Activated T-helper 1 cell treated with Interleukin-2 at 50 U/mL for 16 hours (primary cell): ENCODE measurements at places on chromosomes 4 and X.

- DNase-seq, result no peak
These were observed 144.9 kb downstream of the STIM2 start for GRCh38 chr4:27005501-27005900.

- DNase-seq, result peak; percentile 78
These were observed at the start of gene SEC24B for GRCh38 chr4:109433205-109434006. Gene SEC24B (plus strand): TSS chr4:109433815. CDS start chr4:109433870, 55 bp downstream.

- DNase-seq, result no peak
These were observed 77.4 kb downstream of the ANKRD17 start for GRCh38 chr4:73181231-73181630.

DNA sequence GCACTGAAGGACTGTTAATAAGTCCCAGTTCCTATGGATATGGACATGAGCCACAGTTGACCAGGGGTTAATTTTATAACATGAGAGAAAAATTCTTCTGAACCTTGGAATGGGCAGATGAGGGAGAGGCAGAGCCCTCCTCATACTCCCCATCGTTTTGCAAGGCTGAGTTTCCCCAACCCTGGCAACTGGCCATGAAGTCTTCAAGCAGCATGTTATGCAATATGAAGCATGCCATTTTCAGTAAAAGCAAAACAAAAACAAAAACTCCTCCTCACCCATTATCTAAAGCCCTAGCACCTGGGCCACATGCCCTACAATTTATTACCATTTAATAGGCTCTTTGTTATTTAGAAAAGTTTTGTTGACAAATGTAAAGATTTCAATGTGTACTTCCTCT, 64.5 kb downstream of the GPC4 start:
- no peak for DNase-seq

DNA sequence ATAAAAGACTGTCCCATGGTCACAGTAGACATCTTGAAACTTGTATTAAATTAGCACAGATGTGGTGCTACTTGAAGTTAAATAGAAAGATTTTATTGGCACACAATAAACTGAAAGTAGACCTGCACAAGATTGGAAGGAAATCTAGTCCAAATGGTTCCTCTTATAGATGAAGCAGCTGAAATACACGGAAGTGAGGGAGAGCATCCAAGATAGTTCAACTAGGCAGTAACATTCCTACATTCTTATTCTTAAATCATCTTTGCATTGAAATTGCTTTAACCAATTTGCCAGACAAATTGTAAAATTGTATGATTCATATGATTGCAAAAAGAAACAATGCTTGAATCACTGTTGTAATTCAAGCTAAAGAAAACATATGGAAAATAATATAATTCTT, 87.6 kb upstream of the VCX3B start:
- no peak for DNase-seq

- no peak for DNase-seq
These were observed 2089.6 kb upstream of the TENM3 start for GRCh38 chr4:180153587-180153986.

GRCh38 chr4:184368290-184368689, 106.1 kb downstream of the IRF2 start:
- no peak for DNase-seq

DNA sequence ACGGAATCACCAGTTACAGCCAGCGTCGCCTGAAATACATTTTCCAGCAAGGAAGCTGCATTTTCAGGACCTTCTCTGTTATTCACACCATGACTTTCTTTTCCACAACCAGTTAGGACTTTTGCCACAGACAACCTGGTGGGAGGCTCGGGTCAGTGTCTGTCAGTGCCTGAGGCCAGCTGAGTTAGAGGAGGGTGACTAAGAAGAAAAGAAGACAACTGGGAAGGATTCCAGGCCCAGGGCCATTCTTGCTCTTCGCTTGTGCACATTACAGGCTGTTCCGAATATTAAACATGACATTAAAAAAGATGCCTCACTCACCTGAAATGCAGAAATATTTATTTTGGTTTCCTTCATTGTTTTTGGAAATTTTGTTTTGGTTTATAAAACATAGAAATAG, 21.4 kb upstream of the CENPU start:
- DNase-seq, result no peak

DNA sequence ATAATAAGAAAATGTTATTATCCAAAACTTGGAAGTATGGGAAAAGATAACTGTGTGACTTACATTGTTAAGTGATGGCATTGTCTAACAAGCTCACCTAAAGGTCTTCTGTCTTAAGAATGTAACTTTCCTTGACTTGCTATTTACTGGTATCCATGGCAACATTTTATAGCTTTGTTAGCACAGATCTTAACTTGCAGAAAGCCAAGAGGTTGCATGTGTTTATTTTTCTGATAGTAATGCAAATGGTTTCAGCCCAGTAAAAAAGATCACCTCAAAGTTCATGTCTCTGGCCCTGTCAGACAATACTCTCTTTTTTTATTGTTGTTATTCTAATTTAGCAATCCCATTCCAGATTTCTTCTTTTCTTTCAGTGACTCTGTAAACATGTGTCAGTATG, 425.3 kb downstream of the SPRY1 start:
- no peak for DNase-seq

GRCh38 chrX:18368402-18368801, 13.9 kb upstream of the SCML2 start:
- no peak for DNase-seq

DNA sequence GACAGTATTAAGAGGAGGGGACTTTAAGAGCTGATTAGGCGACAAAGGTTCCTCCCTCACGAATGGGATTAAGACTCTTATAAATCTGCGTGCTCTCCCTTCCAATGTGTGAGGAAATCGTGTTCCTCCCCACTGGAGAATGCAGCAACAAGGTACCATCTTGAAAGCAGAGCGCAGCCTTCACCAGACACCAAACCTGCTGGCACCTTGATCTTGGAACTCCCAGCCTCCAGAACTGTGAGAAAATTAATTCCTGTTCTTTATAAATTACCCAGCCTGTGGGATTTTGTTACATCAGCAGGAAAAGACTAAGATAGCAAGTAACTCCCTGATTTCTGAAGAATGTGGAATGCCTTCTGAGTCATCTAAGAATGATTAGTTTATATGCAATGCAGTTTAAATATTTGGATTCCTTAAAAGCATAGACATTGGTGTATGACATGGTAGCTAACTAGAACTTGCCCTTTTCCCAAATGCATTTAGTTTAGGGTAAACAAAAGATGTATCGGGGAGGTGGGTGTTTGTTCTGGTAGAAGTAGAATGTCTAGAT, 86.1 kb downstream of the USP46 start:
- no peak for DNase-seq

DNA sequence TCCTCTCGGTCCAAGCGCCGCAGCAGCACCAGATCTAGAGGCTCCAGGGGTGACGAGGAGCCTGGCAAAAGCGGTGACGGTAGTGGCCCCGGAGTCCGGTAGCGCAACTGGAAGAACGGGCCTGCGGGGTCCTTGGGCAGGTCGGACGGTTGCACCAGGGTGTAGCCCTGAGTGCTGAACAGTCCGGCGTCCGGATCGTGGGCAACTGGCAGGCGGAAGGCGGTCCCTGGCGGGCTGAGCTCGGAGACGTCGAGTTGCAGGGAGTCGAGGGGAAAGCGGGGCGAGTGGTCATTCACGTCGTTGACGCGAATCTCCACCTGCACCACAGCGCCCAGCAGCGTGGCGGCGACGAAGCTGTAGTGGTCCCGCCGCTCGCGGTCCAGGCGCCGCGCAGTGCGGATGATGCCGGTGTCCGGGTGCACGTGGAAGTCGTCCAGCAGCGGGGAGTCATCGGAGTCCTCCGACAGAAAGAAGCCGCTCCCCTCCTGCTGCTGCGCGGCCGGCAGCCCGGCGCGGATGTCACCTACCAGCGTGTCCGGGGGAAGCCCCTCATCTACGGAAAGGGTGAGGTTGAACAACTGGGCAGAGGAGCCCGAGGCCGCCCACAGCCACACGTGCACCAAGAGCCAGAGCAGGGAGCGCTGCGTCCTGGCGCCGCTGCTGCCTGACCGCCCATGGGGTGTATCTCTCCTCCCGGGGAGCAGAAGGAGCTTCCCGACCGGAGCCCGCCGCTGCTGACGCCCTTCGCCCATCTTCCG, 837 bp downstream of the DCHS2 start:
- no peak for DNase-seq

GRCh38 chr4:168836490-168836889, 173.6 kb downstream of the CBR4 start:
- DNase-seq, result no peak

GRCh38 chrX:9282325-9282724, 182.5 kb upstream of the TBL1X start:
- DNase-seq, result no peak

DNA sequence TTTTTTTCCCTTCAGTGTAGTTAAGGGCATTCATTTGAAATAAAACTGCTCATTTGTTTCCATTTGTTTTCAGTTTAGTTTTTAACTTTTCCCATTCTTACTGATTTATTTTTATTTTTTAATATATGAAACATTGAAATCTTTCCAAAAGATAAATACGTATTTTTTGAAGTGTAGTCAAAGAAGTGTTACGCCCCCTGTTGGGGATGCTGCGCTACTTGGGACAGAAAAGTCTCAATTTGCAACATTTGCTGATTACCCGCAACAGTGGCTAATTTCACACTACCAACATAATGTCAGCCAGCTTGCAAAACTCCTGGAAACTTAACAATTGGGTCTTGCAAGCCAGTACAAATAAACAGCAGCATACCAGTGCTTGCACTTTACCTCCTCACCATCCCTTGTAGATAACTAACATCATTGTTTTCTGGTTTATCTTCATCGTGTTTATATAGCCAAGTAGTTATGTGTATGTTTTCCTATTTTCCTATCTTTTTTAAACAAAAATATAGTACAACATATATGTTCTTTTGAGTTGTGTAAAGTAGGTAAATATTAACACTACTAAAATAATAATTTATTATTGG, 158.6 kb downstream of the STPG2 start:
- no peak for DNase-seq

DNA sequence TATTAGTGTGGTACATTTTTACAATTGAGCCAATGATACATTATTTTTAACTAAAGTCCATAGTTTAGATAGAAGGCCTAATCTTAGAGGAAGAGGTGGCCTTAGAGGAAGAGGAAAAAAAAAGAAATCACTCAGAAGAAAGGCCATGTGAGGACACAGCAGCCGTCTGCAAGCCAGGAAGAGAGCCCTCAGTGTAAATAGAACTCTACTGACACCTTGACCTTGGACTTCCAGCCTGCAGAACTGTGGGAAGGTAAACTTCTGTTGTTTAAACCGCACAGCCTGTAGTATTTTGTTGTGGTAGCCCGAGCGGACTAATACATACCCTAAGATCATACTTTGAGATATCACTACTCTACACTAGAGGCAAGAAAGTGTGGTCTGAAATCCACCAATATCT, 5.1 kb upstream of the KCNIP4 start:
- no peak for DNase-seq

DNA sequence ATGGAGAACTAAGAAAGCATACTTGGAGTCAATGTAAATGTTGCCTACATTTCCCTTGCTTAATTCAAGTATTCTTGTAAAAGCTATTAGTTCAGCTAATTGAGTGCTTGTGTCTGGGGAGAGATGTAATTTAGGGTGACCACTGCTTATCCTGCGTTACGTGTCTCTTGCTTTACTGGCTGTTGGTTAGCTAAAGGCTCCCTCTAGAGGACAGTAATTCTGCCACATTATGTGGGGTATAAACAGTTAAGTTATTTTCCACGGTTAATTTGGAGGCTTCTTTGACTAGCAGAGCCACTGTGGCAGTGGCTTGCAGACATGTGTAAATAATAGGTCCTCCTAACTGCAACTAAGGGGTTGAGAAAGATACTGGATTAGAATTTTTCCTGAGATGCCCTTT, 25.3 kb upstream of the NAF1 start:
- DNase-seq, result no peak

GRCh38 chr4:82770607-82771006, 28.0 kb downstream of the SCD5 start:
- DNase-seq, result no peak

- DNase-seq, result peak; percentile 32
These were observed 1.1 kb downstream of the PJA1 start for GRCh38 chrX:69163936-69164741.

DNA sequence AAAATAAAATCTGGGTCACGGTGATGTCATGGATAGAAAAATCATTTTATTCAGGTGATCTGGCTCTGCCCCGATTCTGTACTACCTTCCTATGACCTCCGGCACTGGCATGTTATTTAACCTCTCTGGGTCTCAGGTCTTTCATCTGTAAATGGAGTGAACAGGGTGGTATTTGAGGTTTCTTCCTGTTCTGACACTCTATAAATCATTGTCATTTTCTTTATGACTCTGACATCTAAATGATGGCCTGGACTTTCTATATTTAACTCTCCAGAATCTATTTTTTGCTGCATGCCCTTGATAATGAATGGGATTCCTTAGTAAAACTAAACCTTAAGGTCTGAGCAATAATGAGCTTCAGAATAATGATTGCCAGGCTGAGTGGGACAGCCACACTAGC, 422.0 kb upstream of the CNKSR2 start:
- no peak for DNase-seq

DNA sequence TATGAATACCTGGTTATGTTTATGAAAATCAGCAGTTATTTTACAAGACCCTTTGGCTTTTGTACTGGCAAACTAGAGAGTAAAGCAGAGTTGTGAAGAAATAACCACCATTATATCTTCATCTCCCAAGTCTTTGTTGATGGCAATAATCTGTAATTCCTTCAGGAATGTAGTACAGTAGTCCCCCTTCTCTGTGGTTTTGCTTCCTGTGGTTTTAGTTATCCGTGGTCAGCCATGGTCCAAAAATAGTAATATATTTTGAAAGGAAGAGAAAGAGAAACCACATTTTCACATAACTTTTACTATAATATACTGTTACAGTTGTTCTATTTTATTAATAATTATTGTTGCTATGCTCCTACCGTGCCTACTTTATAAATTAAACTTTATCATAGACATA, 27.8 kb downstream of the BANK1 start:
- DNase-seq, result no peak

DNA sequence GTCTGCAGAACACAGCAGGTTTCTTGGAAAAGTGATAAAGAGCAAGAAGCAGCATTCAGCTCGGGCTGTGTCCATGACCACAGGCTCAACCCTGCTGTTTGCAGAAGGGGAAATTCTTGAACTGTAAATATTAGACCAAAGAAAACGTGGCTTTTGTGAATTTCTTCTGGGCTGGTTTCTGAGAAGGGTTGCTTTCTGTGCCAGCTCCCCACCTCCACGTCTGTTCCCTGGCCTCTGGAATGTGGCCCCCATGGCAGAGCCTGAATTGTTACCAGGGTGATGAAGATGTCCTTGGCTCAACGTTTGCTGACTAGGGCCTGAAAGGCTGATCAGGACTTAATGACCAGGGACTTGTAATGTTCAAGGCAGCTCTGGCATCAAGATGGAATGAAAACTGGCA, 116.0 kb downstream of the CPEB2 start:
- DNase-seq, result no peak

DNA sequence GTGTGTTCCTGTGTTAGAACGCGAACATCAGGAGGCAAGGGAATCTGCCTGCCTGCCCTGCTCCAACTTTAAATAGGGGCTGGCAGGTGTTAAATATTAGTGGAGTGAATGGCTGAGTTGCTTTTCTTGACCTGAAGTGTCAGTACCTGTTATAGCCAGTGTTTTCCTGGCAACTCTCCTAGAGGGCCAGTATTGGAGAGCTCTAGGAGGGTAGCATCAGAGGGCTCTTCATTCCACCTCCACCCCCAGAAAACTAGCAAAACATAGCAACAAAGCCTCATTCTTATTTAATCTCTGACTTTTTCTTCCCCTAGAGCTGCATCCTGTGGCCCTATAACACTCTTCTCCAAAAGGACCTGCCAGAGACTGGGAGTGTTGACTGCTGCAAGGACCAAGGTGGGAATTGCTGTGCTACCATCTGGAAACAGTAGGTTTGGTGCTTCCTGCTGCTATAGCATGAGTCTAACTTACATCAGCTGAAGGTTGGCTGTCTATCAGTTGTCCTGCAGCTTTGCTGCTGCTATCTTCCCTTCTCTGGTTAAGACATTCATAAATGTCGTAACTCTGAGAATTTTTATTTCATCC, 33.5 kb downstream of the SGMS2 start:
- DNase-seq, result no peak
